Lower lobe of right lung (tissue), 2 donors: ENCODE measurements at places on chromosomes 5 and 9. TPM values are rescaled to one million over a fixed set of nuclear protein-coding genes. Genes with fewer than 3 reads are reported as not detected.

- H3K27me3 ChIP-seq: no peaks in the 10 kb centered on the region
- no peak for DNase-seq
- H3K36me3 ChIP-seq: no peaks in the 10 kb centered on the region
- H3K27ac ChIP-seq: no peak overlapping the region
These were observed 110.1 kb upstream of the LRRTM2 start for GRCh38 chr5:138985256-138985655.

DNA sequence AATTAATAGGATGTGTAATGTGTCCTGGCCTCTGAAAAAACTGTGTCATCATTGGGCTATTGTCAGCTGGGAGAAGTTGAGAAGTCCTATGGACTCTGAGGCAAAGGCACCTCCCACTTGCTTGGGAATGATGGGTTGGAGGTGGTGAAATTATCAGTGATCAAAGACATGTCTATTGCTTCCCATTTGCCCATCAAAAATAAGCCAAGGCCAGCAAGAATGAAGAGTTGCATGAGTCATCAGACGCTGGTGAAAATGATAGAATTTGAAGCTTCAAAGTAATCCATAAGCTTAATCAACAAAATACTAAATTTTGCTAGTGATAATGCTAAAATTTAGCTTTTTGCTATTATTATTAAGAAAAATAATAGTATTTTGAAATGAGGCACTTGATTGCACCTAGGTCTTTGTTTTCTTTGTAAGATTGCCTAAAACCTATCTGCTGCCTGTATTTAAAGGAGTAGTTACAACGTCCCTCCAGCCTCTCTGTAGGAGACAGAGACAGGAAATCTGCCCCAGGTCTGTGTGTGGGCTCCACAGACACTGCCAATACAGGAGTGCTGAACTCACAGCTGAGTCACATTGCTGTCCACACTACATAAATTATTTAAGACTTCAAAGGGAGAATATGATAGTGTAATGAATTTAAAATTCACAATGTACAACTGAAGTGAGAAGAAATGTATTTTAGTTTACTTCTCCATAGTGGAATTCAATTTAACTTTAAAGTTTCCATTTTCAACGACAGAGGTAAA is 48.4 kb upstream of the APC start:
- DNase-seq: no peak
- H3K36me3 ChIP-seq: no peaks in the 10 kb centered on the region
- peaks cover 5% of the 10 kb centered on the region for H3K4me1 ChIP-seq
- H3K4me3 ChIP-seq: no peak overlapping the region

- H3K27me3 ChIP-seq: no peaks in the 10 kb centered on the region
- DNase-seq: no peak
- no peaks in the 10 kb centered on the region for H3K4me1 ChIP-seq
These were observed 156.2 kb upstream of the SLC44A1 start for GRCh38 chr9:105087910-105088898.

DNA sequence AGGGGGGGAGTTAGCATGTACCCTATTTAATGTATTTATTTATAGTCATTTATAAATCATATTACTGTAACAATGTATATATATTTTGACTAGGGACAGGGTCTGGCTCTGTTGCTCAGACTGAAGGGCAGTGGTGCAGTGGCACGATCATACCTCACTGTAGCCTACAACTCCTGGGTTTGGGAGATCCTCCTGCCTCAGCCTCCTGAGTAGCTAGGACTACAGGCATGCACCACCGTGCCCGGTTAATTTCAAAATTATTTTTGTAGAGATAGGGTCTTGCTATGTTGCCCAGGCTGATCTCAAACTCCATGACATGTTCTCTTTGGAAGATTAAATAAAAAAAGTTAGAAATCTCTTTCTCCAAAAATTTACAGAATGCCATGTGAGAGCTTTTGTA is 52.8 kb downstream of the ARHGEF28 start:
- no peaks in the 10 kb centered on the region for H3K27me3 ChIP-seq
- H3K27ac ChIP-seq: no peak overlapping the region
- no peaks in the 10 kb centered on the region for H3K36me3 ChIP-seq

DNA sequence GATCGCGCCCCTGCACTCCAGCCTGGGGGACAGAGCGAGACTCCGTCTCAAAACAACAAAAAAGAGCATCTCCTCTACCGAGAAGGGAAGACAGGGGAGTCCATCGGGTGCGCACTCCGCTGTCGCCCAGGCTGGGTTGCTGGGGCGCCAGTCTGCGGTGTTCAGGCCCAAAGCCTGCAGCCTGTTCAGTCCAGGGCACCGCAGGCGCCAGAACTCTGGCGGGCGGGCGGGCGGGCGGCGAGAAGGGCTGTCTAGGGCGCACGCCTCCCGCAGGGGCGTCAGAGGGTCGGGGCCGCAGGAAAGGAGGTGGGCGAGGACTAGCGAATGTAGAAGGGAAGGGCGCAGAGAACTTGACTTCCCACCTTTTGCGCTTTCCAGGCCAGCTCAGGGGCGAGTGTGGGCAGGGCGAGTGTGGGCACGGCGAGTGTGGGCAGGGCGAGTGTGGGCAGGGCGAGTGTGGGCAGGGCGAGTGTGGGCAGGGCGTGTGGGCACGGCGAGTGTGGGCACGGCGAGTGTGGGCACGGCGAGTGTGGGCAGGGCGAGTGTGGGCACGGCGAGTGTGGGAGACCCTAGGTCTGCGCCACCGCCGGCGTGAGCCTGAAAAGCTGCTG is 10.5 kb downstream of the PROP1 start:
- no peaks in the 10 kb centered on the region for H3K36me3 ChIP-seq
- peaks cover 80% of the 10 kb centered on the region for H3K27me3 ChIP-seq
- DNase-seq: no peak
- no peak overlapping the region for H3K4me3 ChIP-seq

DNA sequence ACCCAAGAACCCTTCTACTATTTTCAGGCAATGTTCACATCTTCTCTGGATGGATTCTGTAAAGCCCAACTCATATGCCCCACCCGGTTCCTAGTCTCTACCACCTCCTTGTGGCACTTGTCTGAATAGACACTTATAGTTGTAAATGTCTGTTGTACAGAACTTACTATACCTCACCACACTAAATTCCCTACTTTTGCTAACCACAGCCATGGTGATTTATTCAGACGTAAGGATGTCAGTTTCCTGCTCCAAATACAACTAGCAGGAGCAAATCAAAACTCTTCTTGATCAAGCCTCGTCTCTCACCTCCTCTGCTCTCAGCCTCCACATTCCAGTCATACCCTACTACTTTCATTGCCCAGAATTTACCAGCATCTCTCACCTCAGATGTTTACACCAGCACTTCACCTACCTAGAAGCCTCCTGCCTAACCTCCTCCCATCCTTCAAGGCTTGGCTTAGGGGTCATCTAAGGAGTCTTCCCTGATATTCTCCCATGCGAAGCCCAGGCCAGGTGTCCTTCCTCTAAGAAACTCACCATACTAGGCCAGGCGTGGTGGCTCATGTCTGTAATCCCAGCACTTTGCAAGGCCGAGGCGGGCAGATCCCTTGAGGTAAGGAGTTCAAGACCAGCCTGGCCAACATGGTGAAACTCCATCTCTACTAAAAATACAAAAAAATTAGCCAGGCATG is 75.5 kb downstream of the MAPKAP1 start:
- H3K27ac ChIP-seq: no peak overlapping the region
- no peaks in the 10 kb centered on the region for H3K27me3 ChIP-seq

- no peaks in the 10 kb centered on the region for H3K27me3 ChIP-seq
- H3K27ac ChIP-seq: no peak overlapping the region
- H3K4me1 ChIP-seq: no peaks in the 10 kb centered on the region
- DNase-seq: no peak
- no peaks in the 10 kb centered on the region for H3K36me3 ChIP-seq
These were observed 506.5 kb downstream of the ISL1 start for GRCh38 chr5:51889703-51890102.

DNA sequence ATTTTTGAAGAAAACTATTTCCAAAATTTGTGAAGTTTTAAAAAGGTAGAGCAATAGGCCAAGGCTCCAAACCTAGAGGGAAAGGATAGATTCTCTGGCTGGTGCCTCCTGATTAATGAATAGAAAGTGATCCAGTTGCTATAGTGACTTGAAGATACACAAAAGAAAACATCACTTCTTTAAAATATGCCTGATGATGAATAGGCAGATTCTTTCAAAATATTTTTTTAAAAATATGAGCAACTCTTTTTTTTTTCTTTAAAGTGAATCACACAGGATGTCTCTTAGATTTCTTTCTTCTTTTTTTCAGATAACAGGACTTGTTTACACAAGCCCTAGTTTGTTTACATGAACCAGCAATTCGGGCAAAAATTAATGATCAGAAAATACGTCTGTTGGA is 124.4 kb downstream of the RFK start:
- H3K36me3 ChIP-seq: no peaks in the 10 kb centered on the region
- no peaks in the 10 kb centered on the region for H3K4me1 ChIP-seq
- H3K27me3 ChIP-seq: no peaks in the 10 kb centered on the region
- no peak overlapping the region for H3K4me3 ChIP-seq
- DNase-seq: no peak
- H3K27ac ChIP-seq: peak overlapping the region; percentile 7

DNA sequence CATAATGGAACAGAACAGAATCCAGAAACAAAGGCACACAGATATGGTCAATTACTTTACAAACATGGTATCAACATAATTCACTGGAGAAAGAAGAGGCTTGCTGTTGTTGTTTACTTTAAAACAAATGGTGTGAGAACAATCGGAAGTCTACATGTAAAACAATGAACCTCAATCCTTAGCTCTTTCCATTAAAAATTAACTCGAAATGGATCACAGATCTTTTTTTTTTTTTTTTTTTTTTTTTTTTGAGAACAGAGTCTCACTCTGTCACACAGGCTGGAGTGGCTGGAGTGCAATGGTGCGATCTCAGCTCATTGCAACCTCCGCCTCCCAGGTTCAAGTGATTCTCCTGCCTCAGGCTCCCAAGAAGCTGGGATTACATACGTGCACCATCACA is 9.8 kb downstream of the SEMA4D start:
- H3K36me3 ChIP-seq: no peaks in the 10 kb centered on the region
- peaks cover 6% of the 10 kb centered on the region for H3K4me1 ChIP-seq
- DNase-seq: no peak
- H3K27me3 ChIP-seq: no peaks in the 10 kb centered on the region

GRCh38 chr5:164319161-164319560 is 813.7 kb downstream of the MAT2B start:
- DNase-seq: no peak
- no peak overlapping the region for H3K4me3 ChIP-seq
- H3K27ac ChIP-seq: no peak overlapping the region
- no peaks in the 10 kb centered on the region for H3K27me3 ChIP-seq

- H3K36me3 ChIP-seq: peaks cover 62% of the 10 kb centered on the region
- no peak overlapping the region for H3K4me3 ChIP-seq
- no peak overlapping the region for H3K27ac ChIP-seq
- H3K4me1 ChIP-seq: no peaks in the 10 kb centered on the region
- no peaks in the 10 kb centered on the region for H3K27me3 ChIP-seq
These were observed 29.6 kb downstream of the SAR1B start for GRCh38 chr5:134603059-134603458.

DNA sequence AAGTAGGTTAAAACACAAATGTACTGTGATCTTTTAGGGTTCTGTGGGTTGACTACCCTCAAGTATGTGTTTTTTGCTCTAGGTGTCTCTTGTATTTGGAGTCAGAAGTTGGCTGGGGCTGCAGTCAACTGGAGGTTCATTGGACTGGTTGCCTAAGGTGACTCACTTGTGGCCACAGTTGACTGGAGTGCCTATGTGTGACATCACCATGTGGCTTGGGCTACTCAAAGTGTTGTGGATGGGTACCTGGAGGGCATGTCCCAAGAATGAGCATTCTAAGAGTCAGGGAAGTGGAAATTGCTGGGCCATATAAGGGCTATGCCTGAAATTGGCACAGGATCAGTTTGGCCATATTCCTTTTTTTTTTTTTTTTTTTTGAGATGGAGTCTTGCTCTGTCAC is 27.4 kb downstream of the SNX30 start:
- H3K27ac ChIP-seq: no peak overlapping the region
- H3K36me3 ChIP-seq: no peaks in the 10 kb centered on the region
- peaks cover 35% of the 10 kb centered on the region for H3K4me1 ChIP-seq
- no peak for DNase-seq
- H3K27me3 ChIP-seq: no peaks in the 10 kb centered on the region

DNA sequence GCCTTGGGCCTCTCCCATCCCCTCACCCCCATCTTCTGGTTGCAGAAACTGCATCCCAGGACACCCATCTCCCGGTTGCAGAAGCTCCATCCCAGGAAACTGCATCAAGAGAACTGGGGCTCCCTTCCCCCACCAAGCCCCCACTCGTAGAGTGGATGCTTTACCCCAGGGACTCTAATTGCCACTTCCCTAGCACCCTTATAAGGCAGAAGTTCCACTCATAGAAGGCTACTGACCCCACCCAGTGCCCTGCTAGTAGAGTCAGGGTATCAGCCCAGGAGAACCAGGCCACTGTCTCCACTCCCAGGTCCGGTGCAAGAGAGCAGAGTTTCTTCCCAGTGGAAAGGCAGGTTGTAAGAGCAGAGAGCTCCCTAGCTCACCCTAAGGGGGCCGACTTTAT is 12.2 kb upstream of the SYK start:
- no peaks in the 10 kb centered on the region for H3K4me1 ChIP-seq
- H3K36me3 ChIP-seq: no peaks in the 10 kb centered on the region
- H3K27ac ChIP-seq: no peak overlapping the region
- no peak overlapping the region for H3K4me3 ChIP-seq
- H3K27me3 ChIP-seq: no peaks in the 10 kb centered on the region
- DNase-seq: no peak

- H3K36me3 ChIP-seq: no peaks in the 10 kb centered on the region
- peak overlapping the region; percentile 100 for H3K4me3 ChIP-seq
- DNase-seq: no peak
- no peaks in the 10 kb centered on the region for H3K27me3 ChIP-seq
- H3K27ac ChIP-seq: no peak overlapping the region
- peaks cover 32% of the 10 kb centered on the region for H3K4me1 ChIP-seq
These were observed 416 bp upstream of the SNX18 start for GRCh38 chr5:54517174-54517511.

DNA sequence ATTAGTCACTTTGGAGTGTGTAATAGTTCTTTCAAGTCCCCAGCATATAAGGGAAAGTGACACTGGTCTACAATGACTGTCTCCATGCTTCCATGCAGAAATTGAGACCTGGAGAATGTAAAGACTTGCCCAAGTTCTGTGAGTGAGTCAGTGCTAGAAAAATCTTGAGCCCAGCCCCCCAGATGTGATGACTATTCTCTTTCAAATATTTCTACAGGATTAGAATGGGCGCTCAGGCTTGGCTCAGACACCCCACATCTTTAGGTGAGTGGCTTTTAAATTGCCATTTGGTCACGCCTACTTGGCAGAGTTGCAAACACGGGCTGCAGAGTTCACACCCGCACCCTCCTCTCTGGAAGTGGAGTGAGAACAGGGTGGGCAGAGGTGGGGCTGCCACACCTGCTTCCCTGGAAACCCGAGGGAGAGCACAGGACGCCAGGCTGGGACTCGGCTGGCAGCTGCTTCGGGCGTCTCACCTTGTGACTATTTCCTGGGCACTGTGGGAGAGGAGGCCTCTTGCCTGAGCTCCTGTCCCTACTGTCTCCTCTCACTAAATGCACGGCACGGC is 37.6 kb downstream of the ROPN1L start:
- H3K4me3 ChIP-seq: no peak overlapping the region
- no peaks in the 10 kb centered on the region for H3K27me3 ChIP-seq
- DNase-seq: peak; percentile 59
- no peak overlapping the region for H3K27ac ChIP-seq

The CCDC192 gene
- total RNA-seq: not detected

The ABLIM3 gene
- total RNA-seq: 26.7 TPM

The GALNT12 gene
- 23.2 TPM for total RNA-seq

The SLC25A2 gene
- 0.71 TPM for total RNA-seq

The WNT8A gene
- not detected for total RNA-seq

The CDHR2 gene
- 0.62 TPM for total RNA-seq

The NR6A1 gene
- 4.5 TPM for total RNA-seq

The GLRA1 gene
- not detected for total RNA-seq

The CRHBP gene
- 0.53 TPM for total RNA-seq

The ORM2 gene
- total RNA-seq: 3.1 TPM

The SCGB3A2 gene
- 624 TPM for total RNA-seq

The LVRN gene
- total RNA-seq: 1.3 TPM
